ENCODE measurements at places on chromosomes 11 and 22.
A peak's percentile ranks its signal among the peaks of the same experiment; 100 is the strongest.

DNA sequence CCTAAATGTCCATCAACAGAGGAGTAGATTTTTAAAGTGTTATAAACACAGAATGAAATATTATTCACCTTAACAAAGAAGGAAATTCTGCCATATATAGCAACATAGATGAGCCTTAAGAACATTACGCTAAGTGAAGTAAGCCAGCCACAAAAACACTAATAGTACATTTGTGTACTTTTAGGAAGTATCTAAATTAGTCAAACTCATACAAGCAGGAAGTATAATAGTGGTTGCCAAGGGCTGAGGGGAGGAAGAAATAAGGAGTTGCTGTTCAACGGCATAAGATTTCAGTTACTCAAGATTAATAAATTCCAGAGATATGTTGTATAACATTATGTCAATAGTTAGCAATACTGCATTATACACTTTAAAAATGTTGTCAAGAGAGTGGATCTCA is 181.7 kb upstream of the ZC3H12C start:
- DNase-seq, result peak; percentile 62

GRCh38 chr11:58622344-58622743 is at the start of gene CNTF:
Gene CNTF, plus strand, starts transcription at chr11:58622665. Its CDS starts 88 bp downstream, at chr11:58622753.
- DNase-seq, result no peak

GRCh38 chr22:30078320-30079311 is 1.6 kb upstream of the HORMAD2 start:
- peak; percentile 16 for DNase-seq

GRCh38 chr22:25083807-25084200 is 115.9 kb upstream of the CRYBB3 start:
- DNase-seq, result no peak

GRCh38 chr11:106879832-106880546 is 138.3 kb downstream of the GUCY1A2 start:
- DNase-seq, result no peak

DNA sequence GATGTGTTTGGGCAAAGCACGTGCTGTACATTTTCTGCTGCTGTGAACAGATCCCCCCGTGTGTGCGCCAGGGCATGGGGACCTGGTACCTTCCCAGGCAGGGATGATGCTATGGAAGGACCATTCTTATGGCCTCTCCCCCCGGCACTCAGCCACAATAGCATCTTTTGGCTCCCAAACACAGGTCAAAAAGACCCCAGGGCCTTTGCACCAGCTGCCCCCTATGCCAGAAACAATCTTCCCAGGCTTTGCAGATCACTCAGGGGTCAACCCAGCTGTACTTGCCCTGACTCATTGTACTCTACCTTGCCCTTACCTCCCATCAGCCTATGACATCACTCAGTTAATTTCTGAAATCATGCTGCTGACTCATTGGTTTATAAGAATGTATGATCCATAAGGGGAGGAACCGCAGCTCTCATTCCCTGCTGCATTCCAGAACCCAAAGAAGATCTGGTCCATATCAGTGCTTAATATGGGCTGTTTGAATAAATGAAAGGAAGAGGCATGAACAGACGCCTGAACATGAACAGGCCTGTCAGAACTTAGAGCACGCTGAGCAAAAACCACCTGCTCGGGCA is 100.7 kb downstream of the CELSR1 start:
- DNase-seq, result no peak

- DNase-seq, result no peak
Measured at GRCh38 chr22:17346578-17346977, 22.7 kb upstream of the CECR2 start.

DNA sequence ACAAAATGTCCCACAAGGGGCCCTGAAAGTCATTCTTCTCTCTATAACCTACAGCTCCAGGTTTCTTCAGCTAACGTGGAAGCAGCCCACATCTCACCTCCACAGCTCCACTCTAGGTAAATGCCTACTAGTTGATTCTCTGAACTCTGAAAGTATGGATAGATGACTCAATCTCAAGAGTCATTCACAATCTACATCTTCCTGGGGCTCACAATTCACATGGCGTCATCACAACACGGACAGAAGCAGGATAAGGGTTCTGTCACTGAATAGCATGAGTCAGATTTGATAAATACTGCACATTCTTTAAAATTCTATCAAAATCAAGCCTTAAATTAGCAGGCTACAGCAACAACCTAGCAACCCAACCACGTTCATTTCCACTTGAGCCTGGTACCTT is 96.3 kb downstream of the PLEKHA7 start:
- DNase-seq, result no peak

Measured in Kasumi-1 (cell line).